ENCODE measurements at places on chromosomes 5 and 9. TPM values are rescaled to one million over a fixed set of nuclear protein-coding genes. Genes with fewer than 3 reads are reported as not detected.

Gene MYOZ3
- total RNA-seq: 0.53 TPM

Gene CDH9
- total RNA-seq: not detected

Gene NR2F1-AS1
- total RNA-seq: not detected

Gene JAK2
- 6.4 TPM for total RNA-seq

Gene PTAR1
- 39.9 TPM for total RNA-seq

Gene HAVCR2
- total RNA-seq: not detected

Gene IRX2
- 18.2 TPM for total RNA-seq

GRCh38 chr9:132770770-132771310 is 100.6 kb downstream of the GTF3C4 start:
- no peak for DNase-seq

DNA sequence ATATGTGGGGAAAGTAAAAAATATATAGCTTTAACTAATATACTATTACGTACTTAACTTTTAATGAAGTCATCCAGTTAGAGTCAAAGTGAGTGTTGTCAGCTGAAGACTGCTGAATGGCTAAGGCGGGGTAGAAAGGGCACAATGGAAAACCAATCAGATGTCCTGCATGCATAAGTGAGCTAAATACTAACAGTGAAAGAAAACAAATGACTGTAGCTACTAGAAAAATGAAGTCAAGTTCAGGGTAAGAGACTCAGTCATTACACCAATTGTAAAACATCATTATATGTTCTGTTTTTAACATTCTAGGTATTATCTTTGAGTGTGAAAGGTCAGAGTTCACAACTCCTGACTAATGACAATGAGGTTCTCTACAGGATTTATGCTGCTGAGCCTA is 295.2 kb downstream of the ADGRV1 start:
- no peak for DNase-seq

- peak; percentile 70 for DNase-seq
These were observed 24.9 kb upstream of the SMU1 start for GRCh38 chr9:33101104-33101951.

GRCh38 chr5:135441919-135442318 is 5.2 kb downstream of the DCANP1 start:
- DNase-seq: no peak

DNA sequence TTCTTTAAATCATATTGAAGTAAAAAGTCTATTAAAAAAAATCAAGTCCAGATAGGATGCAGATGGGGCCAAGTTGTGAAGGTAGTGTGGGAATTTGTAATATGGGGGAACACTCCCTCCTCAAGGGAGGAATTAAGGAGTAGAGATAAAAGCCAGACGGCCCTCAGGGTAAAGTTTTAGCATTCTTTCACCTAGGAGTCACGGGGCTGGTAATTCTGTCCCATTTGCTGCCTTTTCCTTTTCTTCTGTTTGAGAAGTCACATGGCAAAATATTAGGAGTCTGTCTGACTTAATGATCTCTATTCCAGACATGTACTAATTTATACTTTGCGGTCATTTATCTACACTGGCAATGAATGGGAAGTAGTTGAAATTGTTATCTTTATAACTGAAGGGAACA is 61.9 kb downstream of the SNX24 start:
- peak; percentile 88 for DNase-seq

GRCh38 chr5:32018476-32019436 is 155.4 kb downstream of the GOLPH3 start:
- DNase-seq: peak; percentile 31

DNA sequence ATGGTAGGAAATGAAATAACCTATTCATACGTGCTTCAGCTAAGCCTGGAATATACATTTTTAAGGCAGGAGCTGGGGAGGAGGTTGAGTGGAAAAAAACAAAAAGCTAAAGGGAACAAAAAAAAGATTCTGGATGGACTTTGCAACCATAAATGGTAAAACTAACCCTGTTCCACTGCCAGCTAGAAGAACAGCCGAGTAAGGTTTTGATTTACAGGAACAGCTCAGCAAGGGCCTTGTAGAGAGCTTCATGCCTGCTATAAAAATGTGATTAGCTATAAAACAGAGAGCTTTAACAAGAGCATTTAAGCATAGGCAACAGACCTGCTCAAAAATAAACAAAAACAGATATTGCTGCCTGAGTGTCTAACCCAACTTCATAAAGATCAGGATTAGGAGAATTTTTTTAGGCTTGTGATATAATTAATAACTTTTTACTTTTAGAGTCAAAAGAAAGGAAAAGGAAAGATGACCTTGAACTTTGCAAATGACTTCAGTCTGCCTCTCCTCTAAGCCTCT is 194.8 kb downstream of the FBXL7 start:
- DNase-seq: no peak

DNA sequence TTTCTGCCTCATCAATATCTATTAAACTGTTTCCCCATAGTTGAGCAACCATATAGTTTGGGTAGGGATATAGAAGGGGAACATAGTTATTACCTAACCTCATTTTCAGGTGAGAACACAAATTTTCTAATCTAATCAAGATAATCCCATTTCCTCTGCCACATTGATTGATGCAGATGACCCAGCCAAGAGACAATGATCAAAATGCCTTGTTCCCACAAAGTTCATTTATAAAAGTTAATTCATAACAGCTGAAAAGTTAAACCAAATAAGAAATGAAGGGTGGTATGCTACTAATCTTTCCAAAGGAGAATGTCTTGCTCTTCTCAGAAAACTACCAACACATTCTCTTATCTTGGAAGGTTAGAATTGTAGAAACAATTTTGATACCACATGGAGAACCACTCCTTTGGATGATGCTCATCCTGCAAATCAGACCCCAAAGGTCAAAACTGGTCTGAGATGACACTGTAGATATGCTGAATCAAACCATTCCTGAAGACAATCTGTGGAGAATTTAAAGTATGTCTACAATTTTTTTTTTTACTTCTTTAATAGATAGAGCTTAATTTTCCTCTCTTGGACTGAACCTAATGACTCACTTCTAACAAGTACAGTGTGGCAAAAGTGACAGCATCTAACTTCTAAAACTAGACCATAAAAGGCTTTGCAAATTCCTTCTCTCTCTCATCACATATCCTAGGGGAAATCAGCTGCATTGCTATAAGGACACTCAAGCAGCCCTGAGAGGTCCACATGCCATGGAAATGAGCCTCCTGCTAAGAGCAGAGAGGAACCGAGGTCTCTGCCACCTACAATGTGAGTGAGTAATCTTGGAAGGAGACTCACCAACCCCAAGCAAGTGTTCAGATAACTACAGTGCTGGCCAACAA is 586.7 kb upstream of the TUSC1 start:
- DNase-seq: peak; percentile 97

DNA sequence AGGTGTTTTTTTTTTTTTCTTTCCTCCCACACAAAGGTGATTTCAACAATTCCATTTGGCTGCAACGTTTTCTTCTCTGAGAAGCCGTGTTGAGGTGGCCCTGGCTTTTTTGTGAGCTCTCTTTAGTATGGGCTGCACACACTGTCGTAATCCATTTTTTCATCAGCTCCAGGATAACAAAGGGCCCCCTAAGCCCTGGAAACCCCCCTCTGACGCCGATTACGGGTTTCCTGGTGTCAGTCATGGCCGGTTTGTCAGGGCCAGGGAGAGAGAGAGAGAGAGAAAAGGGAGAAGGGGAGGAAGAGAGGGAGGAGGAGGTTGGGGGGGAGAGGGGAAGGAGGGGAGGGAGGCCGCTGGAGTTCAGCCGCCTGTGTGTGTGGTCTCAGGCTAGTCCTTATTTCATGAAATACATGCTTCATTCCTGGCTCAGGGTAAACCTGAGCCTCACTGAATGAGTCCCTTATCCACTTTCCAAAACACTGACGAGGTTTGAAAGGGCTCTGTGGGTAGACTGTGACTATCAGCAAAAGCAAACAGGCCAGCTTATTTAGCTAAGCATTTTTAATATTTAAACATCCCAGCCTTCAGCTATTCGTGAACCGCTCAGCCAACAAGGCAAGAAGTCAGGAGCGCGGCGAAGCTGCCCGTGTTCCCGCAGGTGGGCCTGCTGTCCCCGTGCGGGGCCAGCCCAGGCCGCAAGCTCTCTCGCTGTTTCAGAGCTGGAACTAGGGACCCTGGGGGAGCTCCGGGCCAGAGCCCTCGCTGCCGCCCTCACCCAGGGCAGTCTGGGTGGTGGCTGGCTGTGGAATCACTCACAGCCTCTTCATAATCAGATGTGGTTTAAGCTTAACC is 172.8 kb downstream of the ERCC6L2 start:
- DNase-seq: no peak

DNA sequence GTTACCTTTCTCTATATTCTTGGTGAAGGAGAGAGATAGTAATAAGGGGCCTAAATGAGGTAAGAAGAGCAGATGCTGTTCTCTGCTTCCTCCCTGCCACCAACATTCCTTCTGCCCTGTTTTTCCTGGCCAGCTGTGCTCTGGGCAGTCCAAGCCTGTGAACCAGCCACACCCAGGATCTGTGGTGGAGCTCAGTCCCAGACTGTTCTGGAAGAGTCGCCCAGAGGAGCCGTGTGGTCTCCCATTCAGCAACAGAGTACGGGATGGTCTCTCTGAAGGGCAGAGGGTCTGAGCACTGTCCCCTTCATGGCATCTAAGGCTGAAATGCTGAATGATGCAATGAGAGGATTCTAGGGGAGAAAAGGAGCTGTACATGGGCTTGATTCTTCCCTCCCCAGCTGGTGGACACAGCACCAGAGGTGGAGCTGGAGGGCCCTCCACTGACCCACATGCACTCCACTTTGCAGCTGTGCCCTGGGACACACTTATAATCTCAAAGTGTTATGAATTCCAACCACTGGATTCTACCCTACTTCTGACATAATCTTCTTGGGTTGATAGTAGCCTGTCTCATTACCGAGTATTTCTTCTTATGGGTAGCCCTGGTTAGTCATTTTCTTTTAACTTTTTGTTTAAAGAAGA is 70.8 kb upstream of the RPS23 start:
- DNase-seq: no peak

DNA sequence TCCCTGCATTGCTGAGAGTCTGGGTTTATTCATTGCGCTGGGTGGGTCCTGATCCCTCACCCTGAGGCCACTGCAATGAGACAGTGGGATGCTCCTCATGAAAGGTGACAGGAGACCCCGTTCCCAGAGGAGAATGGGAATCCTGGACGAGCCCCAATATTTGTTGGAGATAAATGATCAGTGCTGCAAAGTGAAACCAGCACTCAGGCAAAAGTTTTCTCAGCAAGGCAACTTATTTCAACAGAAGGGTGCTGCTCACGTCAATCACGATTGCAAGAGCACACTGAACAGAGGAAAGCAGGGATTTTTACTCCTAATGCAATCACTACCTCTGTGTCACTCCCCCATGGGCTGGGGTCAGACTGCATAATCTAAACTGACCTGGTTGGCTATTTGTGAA is 110.2 kb upstream of the MAMDC2 start:
- peak; percentile 27 for DNase-seq

DNA sequence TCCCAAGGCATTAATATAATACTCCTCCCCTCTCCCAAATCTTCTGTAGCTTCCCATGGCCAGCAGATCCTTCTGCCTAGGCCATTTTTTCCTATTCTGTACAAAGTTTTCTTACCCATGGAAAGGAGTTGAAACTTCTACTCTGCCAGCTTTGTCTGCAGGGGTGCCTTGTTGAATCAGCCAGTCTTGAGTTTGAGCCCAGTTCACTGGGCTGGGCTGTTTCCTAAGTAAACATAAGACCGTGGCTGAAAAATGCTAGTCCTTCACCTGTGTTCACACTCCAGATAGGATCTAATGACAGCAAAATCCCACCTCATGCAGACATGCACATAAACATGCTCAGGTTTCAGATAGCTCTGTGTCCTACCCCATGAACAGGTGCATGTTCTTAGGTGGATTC is 10.4 kb downstream of the TEX48 start:
- no peak for DNase-seq

DNA sequence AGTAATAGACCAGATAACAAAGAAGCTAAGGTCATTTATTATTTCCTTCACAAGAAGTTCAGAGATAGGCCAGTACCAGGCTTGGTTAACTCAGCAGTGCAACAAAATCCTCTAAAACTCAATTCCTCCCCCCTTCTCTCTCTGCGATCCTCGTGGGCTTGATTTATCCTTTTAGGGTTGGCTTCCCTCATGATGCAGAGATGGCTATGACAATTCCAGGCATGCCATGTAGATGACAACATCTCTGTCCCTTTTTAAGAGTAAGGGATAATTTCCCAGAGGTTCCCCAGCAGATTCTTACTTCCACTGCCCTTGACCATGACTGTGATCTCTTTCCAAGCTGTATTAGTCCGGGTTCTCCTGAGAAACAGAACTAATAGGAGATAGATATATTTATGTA is 28.7 kb upstream of the DAP start:
- DNase-seq: no peak

DNA sequence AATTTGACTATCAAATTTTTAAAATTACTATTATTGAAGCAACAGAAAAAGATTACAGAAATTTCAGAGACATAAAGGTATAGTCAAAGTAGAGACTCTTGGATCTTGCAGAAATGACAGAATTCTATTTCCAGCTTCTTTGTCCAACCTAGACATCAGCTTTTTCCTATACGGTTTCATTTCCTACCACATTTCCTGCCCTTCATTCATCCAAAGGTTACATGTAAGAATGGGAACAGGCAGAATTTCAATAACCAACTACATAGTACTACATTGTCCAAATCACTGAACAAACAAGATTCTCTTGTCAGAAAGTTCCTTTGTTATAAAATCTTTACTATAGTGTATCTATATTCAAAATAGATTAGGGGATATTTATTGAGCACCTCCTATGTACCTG is 124.9 kb downstream of the FANCC start:
- no peak for DNase-seq

DNA sequence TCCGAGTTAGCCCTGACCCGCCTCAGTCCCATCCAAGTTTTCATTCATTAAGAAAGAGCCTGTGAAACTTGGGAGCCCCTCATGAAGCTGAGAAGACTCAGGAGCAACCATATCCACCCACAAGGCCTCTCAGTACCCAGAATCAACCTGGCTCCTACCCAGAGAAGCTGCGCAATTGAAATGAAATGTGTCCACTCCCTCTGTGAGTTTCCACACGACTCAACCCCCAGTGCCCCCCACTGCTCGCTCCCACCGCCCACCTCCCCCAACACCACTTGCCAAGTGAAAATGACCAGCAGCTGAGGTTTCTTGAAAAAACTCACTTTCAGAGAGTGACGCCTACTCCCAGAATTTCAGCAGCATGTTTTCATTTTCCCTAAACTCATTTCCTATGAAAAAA is 104.6 kb downstream of the CDK5RAP2 start:
- DNase-seq: no peak

GRCh38 chr9:17269799-17270198 is 135.0 kb downstream of the CNTLN start:
- no peak for DNase-seq

DNA sequence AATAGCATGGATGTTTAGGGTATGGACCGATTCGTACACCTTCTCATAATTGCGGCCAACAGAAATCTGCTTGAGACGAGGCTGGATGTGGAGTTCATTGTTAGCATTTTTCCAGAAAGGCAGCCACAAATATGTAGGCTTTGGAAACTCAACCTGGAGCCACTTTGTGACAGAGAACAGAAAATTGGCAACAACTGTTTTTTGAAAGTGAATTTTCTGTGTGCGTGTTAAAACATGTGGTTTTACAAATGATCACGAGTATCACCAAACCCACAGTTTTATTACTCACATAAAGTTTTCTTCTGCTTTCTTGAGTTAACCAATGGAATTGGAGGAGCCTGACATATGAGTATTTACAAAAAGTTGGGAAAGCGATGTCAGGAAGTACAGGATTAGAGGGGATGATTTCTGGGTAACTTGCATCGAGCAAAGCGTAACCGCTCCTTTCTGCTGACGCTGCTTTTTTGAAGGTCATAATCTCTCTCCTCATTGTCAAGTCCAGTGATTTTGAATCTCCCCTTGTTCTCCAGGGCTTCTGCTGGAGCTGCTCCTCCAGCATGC is 138.5 kb upstream of the TAF11L2 start:
- peak; percentile 78 for DNase-seq

Measured in foreskin keratinocyte (primary cell).